AG20443 (cell line): ENCODE measurements at places on chromosomes 5 and 9.

- DNase-seq: peak; percentile 76
Measured at GRCh38 chr9:133147412-133148198, 16.1 kb downstream of the GBGT1 start.

GRCh38 chr9:127225801-127226625 lies 38.6 kb upstream of the GARNL3 start:
- no peak for DNase-seq

GRCh38 chr9:94821098-94821887 lies 94.8 kb downstream of the AOPEP start:
- no peak for DNase-seq

DNA sequence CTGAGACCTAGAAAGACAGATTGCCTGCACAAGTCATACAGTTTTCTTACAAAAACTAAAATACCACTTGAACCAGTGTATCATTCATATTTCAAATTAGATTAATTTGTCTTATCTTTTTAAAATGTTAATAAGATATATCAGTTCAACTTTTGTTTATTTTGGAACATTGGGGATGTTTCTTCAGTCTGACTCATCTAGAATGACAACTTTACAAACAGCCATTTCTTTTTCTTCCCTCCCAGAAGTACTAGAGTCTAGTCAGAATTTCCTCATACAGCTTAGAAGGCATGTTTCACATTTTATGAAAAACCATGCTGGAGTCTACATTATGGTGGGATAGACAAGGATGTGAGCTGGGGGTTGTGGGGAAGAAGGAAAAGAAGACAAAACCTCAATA lies 262.5 kb downstream of the NFIB start:
- DNase-seq: no peak
